Activated CD4-positive, alpha-beta T cell treated with anti-CD3 and anti-CD28 coated beads for 24 hours (primary cell): ENCODE measurements at places on chromosomes 7 and 10.

- no peak for DNase-seq
These were observed 10.4 kb upstream of the STRIP2 start for GRCh38 chr7:129423700-129424410.

DNA sequence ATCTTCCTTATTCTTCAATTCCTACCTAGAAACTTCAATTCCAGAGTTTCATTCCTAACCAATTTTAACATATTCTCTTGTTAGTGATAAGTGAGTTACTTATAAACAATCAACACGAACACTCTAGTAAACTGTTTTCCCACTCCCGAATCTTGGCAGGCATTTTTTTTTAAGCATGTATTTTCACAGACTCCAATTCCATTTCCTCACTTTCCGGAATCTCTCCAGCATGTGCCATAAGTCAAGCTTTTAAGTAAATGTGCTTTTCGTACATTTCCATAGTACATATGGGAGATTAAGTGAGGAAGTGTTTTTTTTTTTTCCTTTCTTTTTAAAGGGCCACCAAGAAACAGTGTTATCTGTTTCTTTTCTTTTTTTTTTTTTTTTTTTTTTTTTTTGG lies 89.1 kb downstream of the FGFR2 start:
- DNase-seq, result no peak

DNA sequence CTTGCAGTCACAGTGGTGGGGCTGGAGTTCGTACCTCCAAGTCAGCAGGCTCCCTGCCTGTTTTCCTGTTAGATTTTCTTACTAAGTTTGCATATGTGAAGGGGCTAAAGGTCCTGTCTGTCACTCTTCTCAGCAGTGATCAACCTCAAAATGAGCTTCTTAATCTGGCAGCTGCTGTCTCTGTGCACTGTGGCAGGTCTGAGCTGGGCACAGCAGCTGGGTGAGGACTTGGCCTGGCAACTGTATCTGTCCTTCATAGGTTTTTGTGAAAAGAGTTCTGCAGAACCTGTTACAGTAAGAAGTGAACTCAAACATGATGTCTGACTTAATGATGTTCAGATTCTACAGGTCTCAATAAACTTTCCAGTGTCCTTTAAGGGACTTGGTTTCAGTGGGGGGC lies 31.3 kb upstream of the GJD4 start:
- DNase-seq, result no peak

- DNase-seq, result no peak
These were observed 649.0 kb upstream of the PCDH15 start for GRCh38 chr10:55449981-55450380.
